AG09309 (cell line): ENCODE measurements at places on chromosomes 11 and 22.

DNA sequence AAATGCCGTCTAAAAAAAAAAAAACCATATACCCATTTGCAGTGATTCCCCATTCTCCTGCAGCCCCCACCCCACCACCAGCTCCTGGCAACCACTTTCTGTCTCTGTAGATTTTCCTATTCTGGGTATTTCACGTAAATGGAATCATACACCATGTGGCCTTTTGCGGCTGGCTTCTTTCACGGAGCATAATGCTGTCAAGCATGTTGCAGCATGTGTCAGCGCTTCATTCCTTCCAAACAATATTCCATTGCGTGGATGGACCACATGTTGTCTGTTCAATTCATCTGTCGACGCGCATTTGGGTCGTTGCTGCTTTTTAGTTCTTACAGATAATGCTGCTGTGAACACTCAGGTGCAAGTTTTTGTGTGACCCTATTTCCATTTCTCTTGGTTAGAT lies 14.8 kb upstream of the EMID1 start:
- no peak for DNase-seq

GRCh38 chr11:47359586-47359985 lies 7.1 kb upstream of the MYBPC3 start:
- DNase-seq = no peak

GRCh38 chr11:19890308-19890707 lies 177.7 kb downstream of the NAV2 start:
- peak; percentile 74 for DNase-seq

DNA sequence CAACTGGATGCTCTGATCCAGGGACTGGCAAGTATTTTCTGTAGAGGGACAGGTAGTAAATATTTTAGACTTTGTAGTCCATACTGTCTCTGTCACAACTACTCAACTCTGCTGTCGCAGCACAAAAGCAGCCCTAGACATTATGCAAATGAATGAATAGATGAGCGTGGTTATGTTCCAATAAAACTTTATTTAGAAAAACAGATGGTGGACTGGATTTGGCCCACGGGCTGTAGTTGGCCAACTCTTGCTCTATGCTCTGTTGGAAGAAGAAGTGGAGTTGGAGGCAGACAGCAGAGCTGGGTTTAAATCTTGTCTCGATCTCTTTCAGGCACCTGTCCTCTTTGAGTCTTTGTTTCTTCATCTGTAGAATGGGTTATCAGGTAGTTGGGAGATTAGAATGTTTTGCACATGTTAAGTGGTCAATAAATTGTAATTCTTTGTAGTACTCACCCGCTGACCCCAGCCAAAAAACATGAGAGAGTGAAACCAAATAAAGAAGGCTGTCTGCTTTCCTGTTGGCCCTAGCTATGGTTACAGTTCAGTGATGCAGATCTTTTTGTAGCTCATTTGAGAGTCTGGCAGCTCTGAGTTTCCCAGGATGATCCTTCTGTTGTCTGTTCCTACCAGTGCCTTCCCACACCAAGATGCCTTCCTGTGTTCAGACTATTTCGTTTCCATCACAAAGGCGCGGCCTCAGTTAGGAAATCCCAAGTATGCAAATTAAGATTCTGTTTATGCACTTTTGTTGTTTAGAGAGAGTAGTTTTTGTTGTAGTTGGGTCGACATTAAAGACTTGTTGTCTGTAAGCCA lies 198.1 kb upstream of the SEZ6L start:
- no peak for DNase-seq

DNA sequence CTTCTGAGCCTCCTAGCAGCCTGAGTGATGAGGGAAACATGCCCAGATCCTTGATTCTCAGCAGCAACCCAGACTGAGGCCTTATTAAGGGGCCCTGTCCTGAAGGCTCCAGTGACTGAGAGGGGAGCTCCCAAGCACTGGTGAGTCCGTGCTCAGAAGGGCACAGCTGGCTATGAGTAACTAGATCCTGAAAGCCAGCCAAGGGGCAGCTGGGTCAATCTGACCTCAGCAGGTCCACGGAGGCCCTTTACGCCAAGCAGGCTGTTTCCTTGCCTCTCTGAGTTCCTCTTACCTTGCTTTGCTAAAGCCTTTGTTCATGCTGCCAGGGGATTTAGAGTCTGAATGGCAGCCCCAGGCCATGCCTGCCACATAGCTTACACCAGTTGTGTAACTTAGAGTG lies 19.3 kb upstream of the MIEF1 start:
- DNase-seq = no peak

DNA sequence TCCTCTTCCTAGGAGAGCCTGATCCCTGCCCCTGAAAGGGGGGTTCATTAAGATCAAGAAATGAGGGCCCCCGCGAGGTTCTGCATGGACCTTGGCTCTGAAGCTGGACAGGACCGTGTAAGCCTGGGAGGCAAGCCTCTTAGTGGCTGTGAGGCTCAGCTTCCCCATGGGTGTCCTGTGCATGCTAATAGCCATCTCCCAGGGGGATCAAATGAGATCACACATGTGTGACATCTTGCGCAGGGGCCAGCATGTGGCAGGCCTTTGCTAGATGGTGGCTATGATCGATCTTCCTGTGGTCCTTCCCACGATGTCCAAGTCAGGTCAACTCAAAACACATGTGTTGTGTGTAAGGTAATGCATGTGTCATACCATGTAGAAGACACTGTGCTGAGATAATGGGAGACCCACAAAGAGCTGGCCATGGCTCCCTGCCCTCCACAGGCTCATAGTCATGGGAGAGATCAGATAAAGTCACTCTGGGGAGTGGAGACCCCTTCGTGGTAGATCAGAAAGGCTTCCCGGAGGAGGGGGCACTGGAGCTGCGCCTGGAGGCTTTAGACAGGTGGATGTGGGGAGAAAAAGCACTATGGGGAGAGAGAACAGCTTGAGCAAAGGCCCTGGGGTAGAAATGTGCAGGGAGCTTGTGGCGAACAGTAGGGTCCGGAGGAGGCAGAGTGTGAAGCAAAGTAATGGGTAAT lies 3.7 kb downstream of the RAC2 start:
- no peak for DNase-seq

GRCh38 chr11:124071623-124071948 lies 30.5 kb upstream of the OR10G7 start:
- DNase-seq = no peak

GRCh38 chr11:3703383-3703782 lies 32.2 kb upstream of the CHRNA10 start:
- no peak for DNase-seq

DNA sequence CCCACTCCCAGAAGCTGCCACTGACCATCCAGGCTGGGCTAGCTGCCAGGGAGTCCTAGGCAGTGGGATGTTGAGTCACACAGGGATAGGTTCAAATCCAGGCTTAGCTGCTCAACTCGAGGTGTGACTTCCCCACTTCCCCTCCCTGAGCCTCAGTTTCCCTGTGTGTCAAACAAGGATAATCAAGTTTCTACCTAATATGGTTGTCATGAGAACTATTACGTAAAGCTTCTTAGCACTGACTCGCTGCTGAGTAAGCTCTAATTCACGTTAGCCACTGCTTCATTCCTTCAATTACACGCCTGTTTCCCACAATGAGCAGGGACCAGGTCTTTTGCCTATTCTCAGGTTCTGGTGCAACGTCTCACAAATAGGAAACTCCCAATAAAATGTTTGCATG lies 67.7 kb downstream of the SEZ6L start:
- no peak for DNase-seq

DNA sequence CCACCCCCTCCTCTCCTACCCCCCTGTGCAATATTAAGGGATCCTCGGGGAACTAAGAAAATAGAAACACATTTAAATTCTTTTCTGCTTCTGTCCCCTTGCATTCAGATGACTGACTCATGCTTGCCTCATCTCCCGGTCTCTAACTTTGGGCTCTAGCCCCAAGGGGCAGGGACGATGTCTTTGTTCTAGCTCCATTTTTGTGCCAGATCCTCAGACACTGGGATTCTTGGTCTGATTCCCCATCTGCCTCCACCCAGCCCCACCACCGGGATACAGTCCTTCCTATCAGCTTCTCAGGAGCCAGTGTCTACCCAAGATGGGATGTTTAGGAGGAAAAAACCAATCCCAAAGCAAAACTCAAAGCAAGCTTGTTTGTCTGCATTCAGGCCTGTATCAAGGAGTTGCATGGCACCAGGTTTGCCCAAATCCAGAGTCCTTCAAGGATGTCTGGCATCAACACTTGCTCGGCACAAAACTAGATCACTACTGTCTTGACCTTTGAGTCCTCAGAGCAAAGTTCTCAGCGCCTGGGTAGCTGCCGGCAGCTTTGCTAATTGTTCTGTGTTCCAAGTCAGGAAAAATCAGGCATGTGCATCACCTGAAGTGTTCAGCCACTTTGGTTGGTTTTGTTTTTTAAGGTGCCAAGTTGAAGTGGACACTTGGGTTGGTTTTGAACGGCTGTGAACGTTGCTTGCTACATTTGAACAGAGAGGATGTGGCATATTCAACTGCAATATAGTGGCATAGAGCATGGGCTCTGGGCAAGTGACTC lies 212.8 kb downstream of the DSCAML1 start:
- no peak for DNase-seq

GRCh38 chr22:32967386-32968101 lies 90.6 kb downstream of the SYN3 start:
- no peak for DNase-seq

DNA sequence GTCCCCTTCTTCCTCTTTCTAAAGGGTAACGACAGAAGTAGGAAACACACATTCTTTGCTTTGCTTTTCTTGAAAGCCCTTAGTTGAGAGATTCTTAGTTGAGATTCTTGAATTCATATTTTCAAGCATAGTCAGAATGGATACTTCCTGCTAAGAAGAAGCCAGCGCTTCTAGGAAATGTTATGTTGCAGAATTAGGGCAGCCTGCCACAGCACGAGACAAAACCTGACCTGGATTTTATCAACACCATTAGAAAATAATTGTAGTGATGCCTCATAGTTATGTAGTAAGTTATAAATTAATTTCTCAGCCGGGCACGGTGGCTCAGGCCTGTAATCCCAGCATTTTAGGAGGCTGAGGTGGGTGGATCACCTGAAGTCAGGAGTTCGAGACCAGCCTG lies 37.9 kb upstream of the NUP160 start:
- no peak for DNase-seq

- no peak for DNase-seq
Measured at GRCh38 chr11:82521427-82521826, 212.2 kb downstream of the FAM181B start.

GRCh38 chr11:63919267-63920125 lies 2.5 kb upstream of the RCOR2 start:
- DNase-seq = no peak

GRCh38 chr11:130404727-130405126 lies 23.7 kb downstream of the ADAMTS8 start:
- DNase-seq = no peak

- DNase-seq = no peak
Measured at GRCh38 chr22:49112661-49113626, 714.7 kb downstream of the BRD1 start.

- DNase-seq = no peak
Measured at GRCh38 chr22:30023099-30023660, 57.1 kb upstream of the HORMAD2 start.

GRCh38 chr11:63884196-63884932 lies 32.6 kb downstream of the RCOR2 start:
- no peak for DNase-seq

- DNase-seq = no peak
Measured at GRCh38 chr11:20248121-20248772, 88.0 kb upstream of the DBX1 start.

DNA sequence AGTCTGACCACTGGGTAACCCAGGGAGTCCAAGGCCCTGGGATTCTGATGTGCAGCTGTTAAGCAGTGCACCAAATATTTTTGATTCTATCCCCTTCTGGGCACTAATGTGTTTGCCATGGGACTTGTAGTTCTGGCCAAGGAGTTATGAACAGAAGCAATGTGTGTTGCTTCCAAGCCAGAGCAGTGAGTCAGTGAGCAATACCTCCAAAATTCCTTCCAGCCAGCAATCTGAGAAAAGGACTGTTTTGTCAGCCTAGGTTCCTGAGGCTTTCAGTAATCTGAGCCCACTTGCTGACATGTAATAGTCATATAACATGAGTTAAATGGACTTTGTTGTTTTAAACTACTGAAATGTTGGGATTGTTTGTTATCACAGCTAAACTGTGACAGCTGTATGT lies 311.4 kb downstream of the NELL1 start:
- no peak for DNase-seq

GRCh38 chr11:99368583-99368982 lies 347.8 kb downstream of the CNTN5 start:
- DNase-seq = no peak

- no peak for DNase-seq
Measured at GRCh38 chr11:266676-267439, 11.3 kb upstream of the NLRP6 start.

- DNase-seq = no peak
Measured at GRCh38 chr11:12640926-12641849, 33.0 kb upstream of the TEAD1 start.

DNA sequence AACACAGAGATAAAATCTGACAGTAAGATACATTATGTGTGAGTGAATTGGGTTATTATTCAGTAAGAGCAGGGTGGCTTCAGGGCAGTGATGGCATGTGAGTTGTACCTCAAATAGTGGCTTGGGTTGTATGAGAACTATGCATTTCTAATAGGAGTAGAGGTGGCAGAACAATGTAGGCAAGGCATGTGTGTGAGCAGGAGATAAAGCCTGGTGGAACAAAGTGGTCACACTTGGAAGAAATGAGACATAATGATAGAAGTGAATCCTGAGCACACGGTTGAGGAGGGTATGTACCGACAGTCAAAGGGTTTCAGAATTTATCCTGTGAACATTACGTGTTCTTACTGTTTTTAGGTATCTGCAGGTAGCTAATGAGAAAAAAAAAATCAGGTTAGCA lies 159.3 kb downstream of the CASP12 start:
- no peak for DNase-seq

DNA sequence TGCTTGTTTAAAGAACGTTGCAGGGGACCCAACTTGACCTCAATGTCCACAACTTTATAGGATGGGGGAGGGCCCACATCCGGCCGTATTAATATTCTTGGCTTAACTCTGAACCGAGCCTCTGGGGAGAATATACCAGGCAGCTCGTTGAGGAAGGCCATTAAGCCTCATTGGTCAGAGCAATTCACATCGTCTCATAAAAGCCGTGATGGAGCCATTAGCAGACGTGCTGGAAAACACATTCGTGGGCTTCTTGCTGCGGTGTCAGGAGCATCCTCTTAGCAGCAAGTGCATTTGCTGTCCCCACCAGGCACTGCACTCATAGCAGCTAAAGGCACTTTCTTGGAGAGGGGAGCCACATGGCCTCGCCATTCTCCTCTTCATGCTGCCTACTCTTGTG lies 14.9 kb downstream of the DSCAML1 start:
- no peak for DNase-seq
